ENCODE measurements at places on chromosomes 1 and 21. TPM values are rescaled to one million over a fixed set of nuclear protein-coding genes. Genes with fewer than 3 reads are reported as not detected.

The PBXIP1 gene
- polyA plus RNA-seq = 13.7 TPM

The FAM72B gene
- 23.2 TPM for polyA plus RNA-seq

The CYP4A11 gene
- not detected for polyA plus RNA-seq

The FMO2 gene
- polyA plus RNA-seq = not detected

The APCS gene
- polyA plus RNA-seq = not detected

The TMEM82 gene
- not detected for polyA plus RNA-seq

The LRRC39 gene
- 0.50 TPM for polyA plus RNA-seq

The PLPP3 gene
- polyA plus RNA-seq = 6.4 TPM

The TTC34 gene
- 0.04 TPM for polyA plus RNA-seq

The IL22RA1 gene
- polyA plus RNA-seq = not detected

The MYCL gene
- 0.36 TPM for polyA plus RNA-seq

The UMODL1 gene
- not detected for polyA plus RNA-seq

The MLLT11 gene
- polyA plus RNA-seq = 10.1 TPM

The SORT1 gene
- 0.12 TPM for polyA plus RNA-seq

The OR2T10 gene
- polyA plus RNA-seq = not detected

The NEXN gene
- 13.8 TPM for polyA plus RNA-seq

The SGIP1 gene
- not detected for polyA plus RNA-seq

The ESPN gene
- not detected for polyA plus RNA-seq

The UTS2 gene
- not detected for polyA plus RNA-seq

The TMEM9 gene
- polyA plus RNA-seq = 20.5 TPM

The FNDC10 gene
- not detected for polyA plus RNA-seq

The OLIG2 gene
- polyA plus RNA-seq = not detected

The S100A16 gene
- polyA plus RNA-seq = 0.14 TPM

The ICOSLG gene
- 6.5 TPM for polyA plus RNA-seq

The CLDN17 gene
- polyA plus RNA-seq = not detected

The ELAPOR1 gene
- 0.47 TPM for polyA plus RNA-seq

The MRPL39 gene
- polyA plus RNA-seq = 221 TPM

The AHDC1 gene
- polyA plus RNA-seq = 1.1 TPM

The NBPF15 gene
- polyA plus RNA-seq = 8.4 TPM

The CA6 gene
- polyA plus RNA-seq = not detected

The GPR161 gene
- polyA plus RNA-seq = 0.19 TPM

The GPR157 gene
- 0.86 TPM for polyA plus RNA-seq

The SLC6A9 gene
- 1.0 TPM for polyA plus RNA-seq

The NMNAT1 gene
- 18.2 TPM for polyA plus RNA-seq

The RXRG gene
- polyA plus RNA-seq = 0.10 TPM

The MANEAL gene
- 0.76 TPM for polyA plus RNA-seq

The GUCA2A gene
- not detected for polyA plus RNA-seq

The A3GALT2 gene
- not detected for polyA plus RNA-seq

The KCNA3 gene
- polyA plus RNA-seq = 1.7 TPM

The OVAAL gene
- polyA plus RNA-seq = not detected

The SPATA17 gene
- not detected for polyA plus RNA-seq

The BCL2L15 gene
- 0.29 TPM for polyA plus RNA-seq

The VTCN1 gene
- not detected for polyA plus RNA-seq

The PRPF38B gene
- polyA plus RNA-seq = 53.8 TPM

The FCGR1A gene
- polyA plus RNA-seq = not detected

The IFNGR2 gene
- 75.7 TPM for polyA plus RNA-seq

The TENT5C gene
- 2.4 TPM for polyA plus RNA-seq

The ATG4C gene
- 30.6 TPM for polyA plus RNA-seq

The PAQR6 gene
- polyA plus RNA-seq = 1.3 TPM

The MYOC gene
- not detected for polyA plus RNA-seq

The FCRL4 gene
- polyA plus RNA-seq = 0.08 TPM

The ELOVL1 gene
- polyA plus RNA-seq = 111 TPM

The CIART gene
- 0.66 TPM for polyA plus RNA-seq

All from GM12878 (cell line).